ENCODE measurements at places on chromosomes 6 and 20.

- no peak for DNase-seq
Measured at GRCh38 chr6:113351173-113351834, 505.8 kb upstream of the MARCKS start.

DNA sequence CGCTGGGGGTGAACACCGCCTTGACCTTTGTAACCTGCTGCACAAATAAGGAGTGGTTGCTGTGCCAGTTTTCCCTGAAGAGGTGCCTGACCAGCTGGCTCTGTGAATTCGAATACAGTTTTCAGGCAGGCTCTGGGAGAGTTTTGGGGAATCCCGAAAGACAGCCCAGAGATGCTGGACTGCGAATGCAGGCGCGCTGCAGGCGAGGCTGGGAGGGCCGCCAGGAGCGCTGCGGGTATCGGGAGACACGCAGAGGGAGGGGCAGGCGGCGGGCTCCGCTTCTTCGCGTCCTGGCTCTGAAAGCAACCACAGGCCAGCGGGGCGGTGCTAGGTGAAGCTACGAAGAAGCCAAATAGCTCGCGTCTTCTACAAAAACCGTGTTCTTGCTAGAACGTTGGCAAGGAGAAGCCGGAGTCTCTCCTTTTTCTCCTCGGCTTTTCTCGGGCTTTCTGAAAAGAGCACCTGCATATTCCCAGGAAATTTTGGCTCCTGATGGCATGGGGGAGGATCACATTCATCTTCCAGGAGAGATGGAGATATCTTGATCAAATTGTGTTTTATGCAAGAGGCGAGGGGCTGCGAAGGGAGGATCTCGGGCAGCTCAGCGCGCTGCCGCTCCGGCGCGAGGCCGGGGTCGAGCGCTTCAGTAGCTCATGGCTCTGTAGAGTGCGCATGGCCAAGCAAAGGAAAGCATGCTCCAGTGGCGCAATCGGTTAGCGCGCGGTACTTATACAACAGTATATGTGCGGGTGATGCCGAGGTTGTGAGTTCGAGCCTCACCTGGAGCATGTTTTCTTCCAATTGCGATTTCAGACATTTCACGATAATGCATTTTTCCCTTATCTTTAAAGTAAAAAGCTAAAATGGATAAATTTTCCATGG lies 158.1 kb upstream of the ZNF184 start:
- DNase-seq = peak; percentile 89

DNA sequence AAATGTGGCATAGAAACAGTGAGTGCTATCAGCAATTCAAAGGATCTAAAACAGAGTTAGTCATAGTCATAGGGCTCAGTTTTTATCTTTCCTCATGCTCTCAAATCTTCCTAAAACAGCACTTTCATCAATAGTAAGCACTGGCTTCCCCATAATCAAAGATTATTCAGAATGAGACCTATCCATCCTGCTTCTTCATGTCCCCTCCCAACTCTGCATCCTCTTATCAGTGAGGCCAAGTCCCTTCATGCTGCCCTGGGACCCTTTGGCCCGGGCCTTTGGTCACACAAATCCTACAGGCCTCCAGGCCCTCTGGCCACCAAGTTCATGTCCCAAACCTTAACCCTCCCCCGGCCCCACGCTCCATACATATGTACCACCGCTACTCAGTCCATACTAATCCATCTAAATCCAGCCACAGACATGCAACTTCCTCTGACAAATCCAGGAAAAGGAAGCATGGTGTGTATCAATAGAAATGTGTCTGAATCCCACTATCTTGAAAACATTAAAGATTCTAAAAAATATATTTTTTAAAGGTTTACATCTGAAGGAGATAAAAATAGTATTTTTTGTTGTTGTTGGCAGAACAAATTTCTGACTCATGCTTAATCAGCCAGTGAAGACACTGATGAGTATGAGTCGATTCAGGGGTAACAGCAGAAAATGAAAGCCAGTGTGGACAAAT lies 143.5 kb downstream of the PDE7B start:
- no peak for DNase-seq

DNA sequence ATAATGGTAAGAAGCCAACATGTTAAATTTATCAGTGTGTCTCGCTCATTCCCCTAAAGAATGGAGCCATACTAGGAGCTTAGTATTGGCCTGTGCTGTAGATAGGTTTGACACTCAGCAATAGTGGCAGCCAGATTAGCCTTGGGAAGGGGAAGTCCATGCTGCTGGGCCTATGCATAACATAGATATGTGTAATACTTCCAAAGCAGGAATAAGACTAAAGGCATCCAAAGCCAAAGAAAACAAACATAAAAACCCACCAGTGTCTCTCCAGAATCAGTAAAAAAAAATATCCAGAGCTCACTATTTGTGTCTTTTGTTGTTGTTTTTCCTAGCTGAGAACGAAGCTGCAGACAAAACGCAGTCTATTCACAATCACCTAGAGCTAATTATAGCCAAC lies 104.2 kb upstream of the STXBP5 start:
- no peak for DNase-seq

DNA sequence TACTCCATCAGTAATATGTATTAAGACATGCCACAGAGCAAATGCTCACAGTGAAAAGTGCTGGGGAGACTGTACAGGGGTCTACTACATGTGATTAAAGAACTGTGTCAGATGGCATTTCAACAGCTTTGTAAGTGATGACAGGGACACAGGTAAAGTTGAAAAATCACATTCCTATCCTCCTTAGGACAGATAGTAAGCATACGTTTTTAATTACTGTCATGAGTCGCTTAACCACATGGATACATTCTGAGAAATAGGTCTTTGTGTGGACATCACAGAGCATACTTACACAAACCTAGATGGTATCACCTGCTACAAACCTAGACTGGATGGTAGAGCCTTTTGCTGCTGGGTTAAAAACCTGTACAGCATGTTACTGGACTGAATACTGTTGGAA lies 645.8 kb upstream of the AGPAT4 start:
- no peak for DNase-seq

DNA sequence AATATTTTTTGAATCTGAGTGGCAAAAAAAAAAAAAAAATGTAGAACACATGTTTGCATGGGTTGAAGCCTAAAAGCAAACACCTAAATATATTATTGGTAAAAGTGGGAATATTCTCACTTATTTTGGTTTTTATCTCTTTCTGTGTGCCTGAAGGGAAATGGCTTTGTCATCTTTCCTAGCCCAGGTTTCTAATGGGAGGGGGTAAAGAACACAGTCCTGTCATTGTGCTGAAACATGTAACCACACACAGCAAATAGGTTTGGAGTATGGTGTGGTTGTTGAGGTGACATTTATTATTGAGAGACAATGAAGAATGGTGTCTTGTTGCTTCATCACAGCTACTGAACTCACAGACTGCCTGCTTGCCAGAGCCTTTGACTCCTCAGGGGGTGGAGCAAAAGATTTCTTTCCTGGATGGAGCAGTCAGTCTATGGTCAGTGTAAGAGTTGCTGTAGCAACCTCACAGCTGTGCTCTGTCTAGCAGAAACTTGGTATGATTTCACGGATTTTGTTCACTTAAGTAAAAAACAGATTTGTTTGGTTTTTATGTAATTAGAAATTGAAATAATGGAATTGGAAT lies 70.2 kb downstream of the CEP57L1 start:
- no peak for DNase-seq

GRCh38 chr20:35661053-35661452 lies 3.6 kb downstream of the CPNE1 start:
- DNase-seq = no peak

- no peak for DNase-seq
Measured at GRCh38 chr6:170136541-170137175, 154.2 kb downstream of the DLL1 start.

DNA sequence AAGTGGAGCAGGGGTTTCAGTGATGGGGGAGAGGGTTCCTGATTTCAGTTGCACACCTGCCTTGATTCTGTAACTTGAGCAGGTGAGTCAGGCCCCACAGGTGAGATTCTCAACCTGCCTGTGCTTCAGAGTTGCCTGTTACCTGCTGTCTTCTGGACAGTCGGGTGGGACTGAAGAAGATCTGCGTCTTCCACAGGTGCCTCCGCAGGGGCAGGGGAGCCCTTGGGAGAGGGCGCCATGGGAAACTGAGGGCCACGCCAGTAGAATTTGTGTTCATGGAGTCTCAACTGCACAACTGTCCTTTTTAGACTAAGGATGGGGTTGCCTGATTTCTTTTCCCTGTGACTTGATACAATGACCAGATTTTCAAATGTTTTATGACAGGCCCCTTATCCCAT lies 5.2 kb downstream of the UNC93A start:
- no peak for DNase-seq

- no peak for DNase-seq
Measured at GRCh38 chr20:22607695-22608094, 23.3 kb upstream of the FOXA2 start.

GRCh38 chr20:33273117-33273851 lies 9.7 kb upstream of the BPIFB1 start:
- no peak for DNase-seq

DNA sequence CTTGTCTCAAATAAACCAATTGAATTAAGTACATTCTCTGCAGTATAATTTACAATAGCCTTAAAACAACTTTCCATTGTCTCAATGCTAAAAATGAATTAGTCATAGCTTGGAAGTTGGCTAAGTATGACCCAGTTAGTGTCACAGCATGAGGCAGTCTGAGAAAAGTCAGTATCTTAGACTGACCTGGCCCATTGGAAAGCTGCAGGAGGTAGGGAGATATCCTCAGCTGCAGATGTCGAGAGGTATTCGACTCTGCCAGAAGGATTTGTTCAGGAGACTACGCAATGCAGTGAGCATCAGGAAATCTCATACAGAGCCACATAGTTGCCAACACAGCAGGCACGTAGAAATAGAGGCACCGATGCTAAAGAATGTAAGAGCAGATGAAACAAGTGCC lies 350.9 kb upstream of the NRSN1 start:
- no peak for DNase-seq

GRCh38 chr20:64137598-64138031 lies 26.6 kb upstream of the MYT1 start:
- DNase-seq = no peak

DNA sequence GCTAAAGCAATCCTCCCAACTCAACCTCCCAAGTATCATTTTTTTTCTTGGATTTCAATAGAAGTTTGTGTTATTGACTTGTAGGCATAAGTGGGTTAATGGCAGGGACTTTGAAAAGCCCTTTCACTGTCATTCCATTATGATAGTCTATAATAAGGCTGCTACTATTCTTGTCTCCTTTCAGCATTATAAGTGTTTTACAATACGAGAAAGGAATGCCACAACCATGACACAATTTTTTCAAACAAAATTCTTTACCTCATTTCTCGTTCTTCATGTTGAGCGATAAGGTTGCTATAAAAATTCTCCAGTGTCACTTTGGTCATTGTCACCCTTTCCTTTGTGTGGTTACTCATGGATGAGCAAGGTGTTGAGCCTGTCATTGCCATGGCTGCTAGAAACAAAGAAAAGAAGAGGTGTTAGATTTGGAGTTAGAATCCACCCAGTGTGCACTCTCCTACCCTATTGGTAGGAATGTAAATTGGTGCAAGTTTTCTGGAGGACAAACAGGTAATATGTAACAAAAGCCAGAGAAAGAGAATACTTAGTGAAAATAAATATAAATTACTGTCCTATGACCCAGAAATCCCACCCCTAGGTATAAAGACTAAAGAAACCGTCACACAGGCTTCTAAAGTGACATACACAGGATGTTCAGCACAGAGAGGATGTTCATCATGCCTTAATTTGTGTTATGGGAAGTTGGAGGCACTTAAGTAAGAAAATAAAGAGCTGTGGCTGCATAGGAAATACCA lies 7.3 kb downstream of the STK38 start:
- no peak for DNase-seq

DNA sequence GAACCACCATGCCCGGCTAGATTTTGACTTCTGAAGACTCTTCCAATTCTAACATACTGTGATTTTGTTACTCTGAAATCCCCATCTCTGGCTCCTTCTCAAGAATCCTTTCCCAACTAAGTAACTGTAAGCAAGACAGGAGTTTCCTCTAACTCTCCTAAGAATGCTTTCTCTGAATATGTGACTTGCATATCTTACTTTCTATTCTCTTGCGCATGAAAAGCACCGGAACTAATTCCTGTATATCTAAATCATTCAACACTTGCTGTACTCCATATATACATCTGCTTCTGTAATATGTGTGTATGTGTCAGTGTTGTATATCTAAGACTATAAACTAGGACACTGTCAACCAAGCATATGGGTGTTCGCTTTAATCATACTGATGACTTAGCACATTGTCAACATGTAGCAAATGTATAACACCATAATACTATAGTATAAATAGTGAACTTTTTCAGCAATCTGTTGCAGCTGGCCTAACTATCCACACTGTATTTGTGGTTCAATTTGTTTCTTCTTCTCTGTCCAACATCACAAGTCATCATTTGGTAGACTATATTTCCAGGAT lies 108.1 kb upstream of the PRDM1 start:
- no peak for DNase-seq

GRCh38 chr6:74755196-74755595 lies 450.7 kb downstream of the COL12A1 start:
- no peak for DNase-seq

GRCh38 chr6:41054511-41054910 lies 1.5 kb downstream of the APOBEC2 start:
- no peak for DNase-seq

DNA sequence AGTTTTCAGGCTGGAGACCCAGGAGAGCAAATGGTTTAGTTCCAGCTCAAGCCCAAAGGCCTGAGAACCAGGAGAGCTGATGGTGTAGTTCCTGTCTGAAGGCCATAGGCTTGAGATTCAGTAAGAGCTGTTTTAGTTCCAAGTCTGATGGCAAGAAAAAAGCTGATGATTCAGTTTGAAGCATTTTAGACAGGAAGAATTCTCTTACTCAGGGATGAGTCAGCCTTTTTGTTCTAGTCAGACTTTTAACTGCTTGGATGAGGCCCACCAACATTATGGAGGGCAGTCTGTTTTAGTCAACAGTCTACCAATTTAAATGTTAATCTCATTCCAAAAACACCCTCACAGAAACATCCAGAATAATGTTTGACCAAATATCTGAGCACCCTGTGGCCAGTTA lies 2.5 kb downstream of the ZSCAN26 start:
- DNase-seq = no peak

DNA sequence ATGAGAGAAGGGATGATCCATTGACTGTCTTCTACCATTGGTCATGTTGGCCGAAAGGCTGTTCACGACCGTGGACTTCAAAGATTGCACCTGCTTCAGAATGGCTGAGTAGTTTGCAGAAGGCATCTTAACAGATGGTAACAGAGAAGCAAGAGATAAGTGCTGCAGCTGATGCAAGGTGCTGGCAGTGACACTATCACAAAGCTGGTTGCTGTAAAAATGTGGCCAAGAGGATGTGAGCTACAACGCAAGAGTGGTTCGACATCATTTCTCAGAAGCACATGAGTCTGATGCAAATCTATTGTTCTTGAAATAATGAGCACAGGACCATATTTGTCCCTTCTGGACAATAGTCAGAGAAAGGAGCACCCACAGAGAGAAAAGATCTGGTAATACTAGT lies 27.0 kb upstream of the ANKEF1 start:
- no peak for DNase-seq

GRCh38 chr6:5723841-5724691 lies 282.7 kb downstream of the NRN1 start:
- peak; percentile 28 for DNase-seq

All from WTC11 (cell line).